PC-9 (cell line): ENCODE measurements at places on chromosomes 3 and 15.

GRCh38 chr3:38141952-38142273, 3.5 kb downstream of the MYD88 start:
- DNase-seq, result peak; percentile 94

DNA sequence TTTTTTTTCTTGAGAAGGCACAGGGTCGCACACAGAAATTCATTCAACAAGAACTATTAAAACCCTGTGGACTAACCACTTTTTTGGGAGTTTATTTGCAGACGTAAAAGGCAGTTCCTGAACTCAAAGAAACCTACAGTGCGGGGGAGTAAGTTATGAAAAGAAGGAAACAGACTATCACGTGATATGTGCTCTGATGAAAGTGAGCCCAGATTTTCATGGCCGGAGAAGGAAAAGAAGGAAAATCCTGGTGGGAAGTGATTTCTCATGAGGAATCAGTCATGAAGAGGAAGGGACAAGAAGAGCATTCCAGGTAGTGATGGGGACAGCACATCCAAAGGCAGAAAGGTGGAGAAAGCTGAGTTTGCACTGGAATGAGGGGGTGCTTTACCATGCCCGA, 26.1 kb downstream of the SEMA6D start:
- DNase-seq, result no peak

DNA sequence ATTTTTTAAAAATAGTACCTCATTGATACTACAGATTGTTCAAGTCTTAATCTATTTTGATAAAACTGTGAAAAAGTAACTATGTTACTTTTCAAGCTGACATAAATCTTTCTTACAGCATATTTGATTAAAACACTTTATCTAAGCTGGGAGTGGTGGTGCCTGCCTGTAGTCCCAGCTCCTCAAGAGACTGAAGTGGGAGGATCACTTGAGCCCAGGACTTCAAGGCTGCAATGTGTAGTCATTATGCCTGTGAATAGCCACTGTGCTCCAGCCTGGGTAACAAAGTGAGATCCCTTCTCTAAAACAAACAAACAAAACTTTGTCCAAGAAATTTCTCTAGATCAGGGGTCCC, 59.6 kb upstream of the NEDD4 start:
- DNase-seq, result no peak

- no peak for DNase-seq
These were observed 126.8 kb upstream of the PFN2 start for GRCh38 chr3:150097588-150097890.

DNA sequence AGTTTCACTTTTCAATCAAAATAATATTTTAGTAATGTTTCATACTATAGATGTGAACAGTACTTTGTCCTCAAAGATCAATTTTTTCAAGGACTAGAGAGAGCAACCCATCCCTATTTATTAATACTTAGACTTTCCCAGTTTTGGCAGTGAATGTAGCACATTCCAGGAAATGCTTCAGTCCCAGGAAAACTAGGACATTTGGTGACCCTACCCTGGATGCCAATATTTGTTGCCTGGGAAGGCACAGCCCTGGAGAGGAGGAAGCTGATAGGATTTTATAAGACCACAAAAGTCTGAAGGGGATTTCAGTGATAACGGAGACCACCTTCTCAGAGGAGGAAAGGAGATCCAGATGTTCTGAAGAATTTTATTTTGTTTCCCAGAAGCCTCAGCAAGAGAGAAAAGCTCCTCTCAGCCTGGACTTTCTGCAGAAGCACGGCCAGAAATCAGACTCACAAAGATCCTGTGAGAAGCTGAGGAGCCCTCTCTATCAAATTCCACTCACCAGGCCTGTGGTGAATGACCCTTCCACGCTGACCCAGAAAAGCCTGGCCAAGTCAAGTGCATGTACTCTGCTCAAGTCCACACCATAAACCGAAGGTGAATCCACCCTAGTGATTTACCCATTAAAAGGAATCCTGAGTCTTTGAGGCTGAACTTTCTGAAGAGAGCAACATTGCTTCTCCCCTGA, 87.7 kb upstream of the ABHD17C start:
- no peak for DNase-seq

DNA sequence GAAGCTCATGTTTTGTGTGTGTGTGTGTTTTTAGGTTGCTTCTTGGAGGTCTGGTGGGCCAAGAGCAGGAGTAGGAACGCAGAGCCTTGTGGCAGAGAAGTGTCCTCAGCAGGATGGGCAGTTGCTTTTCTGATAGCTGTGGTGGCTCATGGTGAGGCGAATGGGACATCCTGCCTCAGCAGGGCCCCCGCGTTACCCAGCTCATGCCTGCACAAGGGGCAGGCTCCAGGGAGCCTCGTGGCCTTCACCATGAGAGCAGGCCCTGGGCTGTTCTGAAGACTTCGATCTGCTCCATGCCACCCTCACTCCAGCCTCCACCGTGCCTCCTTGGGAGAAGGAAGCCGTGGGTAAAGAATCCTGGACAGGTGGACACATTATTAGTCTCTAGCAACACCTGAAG, 33.4 kb upstream of the CTXND1 start:
- no peak for DNase-seq

DNA sequence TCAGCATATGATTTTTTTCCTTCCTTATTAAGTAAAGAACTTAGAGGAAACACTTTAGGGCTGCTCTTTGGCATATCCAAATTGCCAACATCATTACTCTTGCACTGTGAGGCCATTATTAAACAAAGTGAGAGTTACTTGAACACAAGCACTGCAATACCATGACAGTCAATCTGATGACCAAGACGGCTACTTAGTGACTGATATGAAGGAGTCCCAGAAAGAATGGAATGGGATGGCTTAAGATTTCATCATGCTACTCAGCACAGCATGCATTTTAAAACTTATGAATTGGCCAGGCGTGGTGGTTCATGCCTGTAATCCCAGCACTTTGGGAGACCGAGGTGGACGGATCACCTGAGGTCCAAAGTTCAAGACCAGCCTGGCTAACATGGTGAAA, 55.2 kb downstream of the FAM98B start:
- no peak for DNase-seq

GRCh38 chr3:160545504-160545871, 19.9 kb downstream of the KPNA4 start:
- DNase-seq, result no peak

DNA sequence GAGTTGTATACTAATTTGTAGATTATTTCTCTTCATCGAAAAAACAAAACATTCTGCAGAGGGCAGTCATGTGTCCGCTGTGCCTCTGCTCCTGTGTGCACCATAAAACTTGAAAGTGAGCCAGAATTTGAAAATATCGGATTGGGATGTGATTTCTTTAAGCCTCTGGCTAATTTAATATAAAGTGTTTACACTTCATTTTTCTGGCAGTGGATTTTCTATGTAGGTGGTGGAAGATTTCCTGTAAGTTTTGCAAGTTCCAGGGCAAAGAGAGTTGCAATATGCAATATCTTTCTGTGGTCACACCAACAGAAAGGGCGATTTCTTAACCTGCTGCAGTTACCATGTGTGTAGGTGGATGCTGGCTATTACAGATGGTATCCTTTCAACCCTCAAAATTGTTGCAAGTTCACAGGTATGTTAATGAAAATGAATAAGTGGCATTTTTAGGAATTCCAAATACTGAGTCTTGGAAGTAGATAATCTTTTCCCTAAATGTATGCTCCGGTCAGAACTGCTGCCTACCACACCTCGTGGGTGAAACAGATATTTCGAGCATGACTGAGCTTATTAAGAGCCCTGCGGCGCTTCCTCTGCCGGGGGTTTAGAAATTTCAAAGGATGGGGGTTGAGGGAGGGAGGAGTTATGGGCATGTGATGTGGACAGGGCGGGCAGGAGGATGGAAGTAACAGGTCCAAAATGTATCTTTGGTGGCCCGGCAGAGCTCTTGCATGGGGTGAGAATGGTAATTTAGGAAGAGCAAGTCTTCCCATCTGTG, 134.0 kb downstream of the PGPEP1L start:
- peak; percentile 92 for DNase-seq

GRCh38 chr3:186571644-186572013, 1.1 kb downstream of the DNAJB11 start:
- DNase-seq, result no peak

GRCh38 chr3:172070802-172071201, 31.4 kb downstream of the FNDC3B start:
- no peak for DNase-seq

DNA sequence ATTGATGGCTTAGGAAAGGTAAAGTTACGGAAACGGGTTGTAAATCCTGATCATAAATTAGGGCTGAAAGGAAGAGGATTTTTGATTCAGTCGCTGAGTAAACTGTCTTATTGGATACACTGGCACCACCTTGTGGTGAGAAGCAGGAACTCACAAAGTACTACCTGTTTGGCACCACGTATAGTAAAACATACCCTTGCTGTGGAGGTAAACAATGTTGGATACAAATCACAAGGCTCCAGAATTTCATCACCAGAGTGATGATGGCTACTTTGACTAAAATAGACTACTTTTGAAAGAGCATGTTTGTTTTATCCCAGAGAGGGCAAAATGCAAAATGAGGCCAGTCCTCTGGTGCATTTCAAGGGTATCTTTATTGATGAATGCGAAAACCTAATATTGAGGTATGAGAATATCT, 216.9 kb downstream of the IGSF11 start:
- no peak for DNase-seq

DNA sequence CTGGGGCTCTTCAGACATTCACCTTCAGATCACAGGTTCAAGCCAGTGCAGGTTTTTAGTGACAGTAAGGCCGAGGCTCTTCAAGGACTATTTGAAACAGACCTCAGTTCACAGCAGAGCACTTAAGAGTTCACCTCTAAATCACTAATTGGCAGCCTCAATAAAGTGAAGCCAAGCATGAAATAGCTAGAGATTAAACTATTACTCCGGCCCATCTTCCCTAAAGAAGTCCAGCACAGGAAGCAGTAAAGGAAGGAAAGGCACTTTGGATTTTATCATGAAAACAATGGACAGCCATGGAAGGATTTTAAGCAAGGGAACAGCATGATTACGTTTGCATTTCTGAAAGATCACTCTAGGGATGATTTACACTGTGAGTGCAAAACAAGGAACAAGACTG, 27.6 kb upstream of the ARL6 start:
- no peak for DNase-seq

GRCh38 chr15:27358751-27359434, 387.9 kb downstream of the GABRG3 start:
- peak; percentile 2 for DNase-seq

GRCh38 chr15:49621887-49622286, 1.0 kb downstream of the DTWD1 start:
- no peak for DNase-seq

- no peak for DNase-seq
These were observed 179.9 kb downstream of the ZIC1 start for GRCh38 chr3:147589016-147589415.

- DNase-seq, result no peak
These were observed 16.0 kb downstream of the CD200 start for GRCh38 chr3:112348943-112349342.

GRCh38 chr3:135802171-135802570, 163.4 kb upstream of the PPP2R3A start:
- no peak for DNase-seq

DNA sequence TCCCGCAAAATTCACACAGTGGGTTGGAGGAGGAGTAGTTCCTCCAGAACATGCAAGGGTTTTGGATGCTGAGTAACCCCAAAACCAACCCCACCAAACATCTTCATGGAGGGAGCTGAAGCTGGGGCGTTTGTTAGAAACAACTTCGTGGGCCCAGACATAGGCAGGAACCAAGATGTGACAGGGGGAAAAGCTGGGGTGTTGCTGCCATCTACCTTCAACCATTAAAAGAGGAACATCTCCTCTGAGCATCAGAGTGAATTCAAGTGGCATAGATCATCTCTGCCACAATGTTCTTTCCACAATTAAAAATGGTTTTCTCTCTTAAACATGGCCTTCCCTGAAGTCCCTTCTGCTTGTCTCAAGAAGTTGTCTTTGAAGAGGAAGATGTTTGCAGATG, 20.5 kb downstream of the SIDT1 start:
- DNase-seq, result no peak

DNA sequence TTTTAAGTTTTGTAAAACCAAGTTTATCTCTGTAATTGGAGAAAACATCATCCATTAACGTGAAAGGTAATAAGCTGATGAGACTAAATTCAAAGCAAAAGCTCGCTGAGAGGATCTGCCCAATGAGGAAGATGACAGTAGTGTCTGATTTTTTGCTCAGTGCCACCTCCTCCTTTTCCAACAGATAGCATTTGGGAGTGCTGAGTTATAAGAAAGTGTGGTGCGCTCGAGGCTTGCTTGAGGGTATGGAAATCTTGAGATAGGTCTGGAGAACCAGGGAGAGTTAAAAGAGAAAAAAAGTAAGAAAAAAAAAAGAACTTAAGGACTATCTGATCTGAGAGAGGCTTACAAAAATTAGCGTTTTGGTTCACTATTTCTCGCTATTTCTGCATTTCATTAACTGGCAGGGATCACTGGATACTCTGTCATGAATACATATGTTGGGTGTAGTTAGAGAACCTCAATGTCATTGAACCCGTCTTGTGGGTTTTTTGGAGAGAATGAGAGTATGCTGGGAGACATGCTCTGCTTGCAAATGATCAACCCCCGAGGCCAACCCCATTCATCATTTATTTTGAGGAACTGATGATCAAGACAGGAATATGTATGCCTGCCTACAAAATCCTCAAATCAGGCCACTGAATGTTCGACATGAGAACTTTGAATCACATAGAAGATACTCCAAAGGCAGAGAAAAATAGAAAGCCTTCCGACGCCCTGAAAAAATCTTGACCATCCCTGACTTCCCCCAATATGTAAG, 973 bp upstream of the USP13 start:
- DNase-seq, result no peak

- no peak for DNase-seq
These were observed 69.6 kb downstream of the CGNL1 start for GRCh38 chr15:57445872-57446271.

DNA sequence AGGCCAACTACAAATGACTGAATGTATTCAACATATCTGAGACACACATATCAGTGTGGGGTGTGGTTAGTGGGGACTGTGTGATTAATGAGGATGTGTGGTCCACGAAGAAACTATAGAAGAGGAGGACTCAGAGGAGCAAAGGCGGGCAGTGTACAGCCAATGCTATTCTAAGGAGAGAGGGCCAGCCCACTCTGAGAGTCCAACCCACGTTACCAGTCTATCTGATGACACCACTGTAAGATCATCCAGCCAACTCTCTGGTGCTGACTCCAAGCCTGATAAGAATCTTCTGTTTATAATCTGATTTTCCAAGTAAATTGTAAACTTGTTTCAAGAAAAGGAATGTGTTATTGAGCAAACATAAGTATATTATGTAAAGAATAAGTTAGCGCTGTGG, 47.2 kb downstream of the MCF2L2 start:
- peak; percentile 46 for DNase-seq

- no peak for DNase-seq
These were observed 160.1 kb downstream of the MFSD1 start for GRCh38 chr3:158961911-158962310.

DNA sequence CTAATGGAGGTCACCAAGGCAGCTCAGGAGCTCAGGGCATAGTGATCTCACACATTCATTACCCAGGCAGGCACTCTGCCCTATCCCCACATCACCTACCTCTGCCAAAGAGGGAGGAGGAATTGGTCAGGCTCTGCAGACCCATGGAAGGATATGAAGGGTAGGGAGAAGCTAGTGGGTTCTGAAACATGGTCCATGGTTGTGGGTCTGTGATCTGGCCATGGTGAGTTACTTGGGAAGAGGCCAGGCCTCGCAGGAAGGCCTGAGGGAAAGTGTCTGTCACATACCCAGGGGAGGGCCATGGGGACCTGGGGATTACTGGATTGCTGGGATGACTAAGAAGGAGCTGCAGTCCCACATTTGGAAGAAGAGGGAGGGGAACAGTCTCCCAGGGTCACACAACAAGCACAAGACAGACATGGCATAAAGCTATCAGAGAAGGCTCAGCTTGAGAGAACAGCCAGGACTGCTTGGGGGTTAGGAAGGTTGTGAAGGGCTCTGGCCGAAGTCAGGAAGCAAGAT, 1.4 kb upstream of the PRSS50 start:
- no peak for DNase-seq
